Activated CD4-positive, alpha-beta T cell treated with anti-CD3 and anti-CD28 coated beads, Interleukin-2, Interleukin-4, amounts not matched to agents 100 ng/mL and 50 ng/mL, durations not matched to agents 16 hours and 8 hours (primary cell): ENCODE measurements at places on chromosomes 16 and 17.

DNA sequence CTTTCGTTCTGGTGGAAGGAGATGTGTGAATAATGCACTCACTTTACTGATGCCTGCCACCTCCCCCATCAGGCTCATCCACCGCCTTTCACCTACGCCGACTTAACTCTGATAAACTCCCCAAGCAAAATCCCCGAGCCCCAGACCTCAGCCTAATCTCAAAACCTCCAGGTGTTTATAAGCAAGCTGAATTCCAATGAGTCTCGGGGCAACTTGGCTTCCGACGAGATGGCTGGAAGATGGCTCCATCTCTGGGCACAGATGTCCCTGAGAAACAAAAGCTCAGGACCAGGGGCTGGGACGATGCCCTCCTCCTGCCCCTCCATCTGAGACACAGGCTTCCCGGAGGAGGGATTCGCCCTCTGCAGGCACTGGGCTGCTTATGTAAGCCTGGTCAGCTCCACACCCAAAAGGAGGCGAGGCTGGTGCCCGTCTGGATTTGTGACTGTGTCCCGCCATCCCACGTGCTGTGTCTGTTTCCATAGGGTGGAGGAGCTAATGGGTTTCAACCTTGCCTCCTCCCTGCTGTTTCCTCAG is 386.4 kb upstream of the TNRC6C start:
- DNase-seq = no peak

- DNase-seq = no peak
These were observed 1307.6 kb upstream of the GOT2 start for GRCh38 chr16:60041671-60042070.

- no peak for DNase-seq
These were observed 40.3 kb downstream of the MEAK7 start for GRCh38 chr16:84464116-84464515.

GRCh38 chr17:1630662-1631061 is 2.0 kb upstream of the SLC43A2 start:
- no peak for DNase-seq

DNA sequence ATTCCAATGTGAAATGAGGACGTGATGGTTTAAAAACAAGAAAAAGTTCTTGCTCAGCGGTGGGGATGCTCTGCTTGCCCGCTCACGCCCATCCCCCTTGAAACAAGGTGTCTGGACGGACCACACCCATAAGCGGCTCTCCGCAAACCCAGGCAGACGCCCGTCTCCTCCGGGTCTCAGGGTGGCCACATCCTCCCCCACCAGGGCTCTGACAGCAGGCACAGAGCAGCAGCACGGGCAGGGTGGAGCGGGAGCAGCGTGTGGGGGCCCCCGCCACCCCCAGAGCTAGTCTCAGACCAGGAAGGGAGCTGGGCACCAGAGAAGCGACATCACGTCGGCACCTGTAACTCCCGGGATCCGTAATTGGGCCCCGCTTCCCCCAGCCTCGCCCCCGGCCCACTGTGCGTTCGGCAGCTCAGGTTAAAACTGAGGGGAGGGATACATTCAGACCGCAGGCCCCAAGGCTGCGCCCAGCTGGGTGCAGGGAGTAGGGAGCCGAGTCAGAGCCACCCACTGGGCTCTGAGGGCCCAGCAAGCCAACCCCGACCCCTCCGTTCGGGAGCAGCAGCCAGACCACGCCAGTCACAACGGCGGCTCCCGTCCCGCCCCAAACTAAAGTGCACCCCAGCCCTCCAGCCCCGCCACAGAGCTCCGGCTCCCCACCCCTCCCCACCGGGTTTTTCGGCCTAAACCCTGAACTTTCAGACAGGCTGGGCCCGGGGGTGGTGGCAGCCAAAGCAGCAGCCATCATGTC is 22.0 kb downstream of the CLUH start:
- DNase-seq = no peak

- no peak for DNase-seq
These were observed 24.0 kb upstream of the SSTR5 start for GRCh38 chr16:1048442-1049112.

DNA sequence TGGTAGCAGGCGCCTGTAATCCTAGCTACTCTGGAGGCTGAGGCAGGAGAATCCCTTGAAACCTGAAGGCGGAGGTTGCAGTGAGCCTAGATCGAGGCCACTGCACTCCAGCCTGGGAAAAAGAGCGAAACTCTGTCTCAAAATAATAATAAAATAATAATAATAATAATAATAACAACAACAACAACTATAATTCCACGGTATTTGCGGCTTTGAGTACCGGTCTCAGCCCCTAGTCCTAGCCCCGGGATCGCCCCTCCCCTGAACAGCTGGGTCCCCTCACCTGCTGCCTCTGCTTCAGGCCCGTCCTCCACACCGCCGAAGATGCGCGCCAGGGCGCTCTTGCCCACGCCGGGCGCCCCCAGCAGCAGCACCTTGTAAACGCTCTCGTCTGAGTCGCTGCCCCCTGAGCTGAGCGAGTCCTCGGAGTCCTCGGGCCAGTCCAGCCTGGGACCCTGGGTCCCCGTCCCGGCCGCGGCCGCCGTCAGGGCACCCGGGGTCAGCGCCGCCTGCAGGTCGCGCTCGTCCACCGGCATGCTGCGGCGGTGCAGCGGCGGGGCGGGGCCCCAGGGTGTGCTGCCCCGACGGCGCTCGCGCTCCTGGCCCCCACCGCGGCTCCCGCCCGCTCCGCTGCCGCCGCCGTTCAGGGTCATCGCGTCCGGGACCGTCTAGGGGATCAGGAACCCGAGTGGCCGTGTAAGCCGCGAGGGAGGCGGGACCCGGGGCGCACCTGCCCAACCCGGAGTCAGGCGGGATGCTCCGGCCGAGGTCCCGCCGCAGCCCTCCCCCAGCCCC is 611 bp downstream of the RRAD start:
- no peak for DNase-seq

GRCh38 chr17:81384929-81385319 is 10.3 kb upstream of the BAHCC1 start:
- DNase-seq = no peak

GRCh38 chr17:8341456-8341855 is 1.8 kb downstream of the ODF4 start:
- no peak for DNase-seq

GRCh38 chr16:15807603-15808009 is 49.2 kb downstream of the MYH11 start:
- DNase-seq = no peak

DNA sequence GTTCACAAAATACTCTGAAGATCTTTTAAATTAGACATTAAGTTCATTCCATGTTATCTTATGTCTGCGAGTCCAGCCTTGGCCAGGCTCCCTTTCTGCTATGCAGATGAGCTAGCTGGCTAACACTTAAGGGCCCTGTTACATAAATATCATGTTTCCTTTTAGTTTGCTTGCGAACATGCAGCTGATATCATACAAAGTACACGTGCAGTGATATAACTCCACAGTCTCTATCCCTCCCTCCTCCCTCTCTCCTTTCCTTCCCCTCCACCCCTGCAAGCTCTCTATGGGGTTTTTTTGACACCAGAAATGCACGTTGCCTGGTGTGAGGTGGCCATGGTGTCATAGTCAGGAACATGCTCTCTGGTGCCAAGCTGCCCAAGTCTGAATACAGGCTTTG is 46.1 kb downstream of the ARHGAP17 start:
- DNase-seq = no peak

DNA sequence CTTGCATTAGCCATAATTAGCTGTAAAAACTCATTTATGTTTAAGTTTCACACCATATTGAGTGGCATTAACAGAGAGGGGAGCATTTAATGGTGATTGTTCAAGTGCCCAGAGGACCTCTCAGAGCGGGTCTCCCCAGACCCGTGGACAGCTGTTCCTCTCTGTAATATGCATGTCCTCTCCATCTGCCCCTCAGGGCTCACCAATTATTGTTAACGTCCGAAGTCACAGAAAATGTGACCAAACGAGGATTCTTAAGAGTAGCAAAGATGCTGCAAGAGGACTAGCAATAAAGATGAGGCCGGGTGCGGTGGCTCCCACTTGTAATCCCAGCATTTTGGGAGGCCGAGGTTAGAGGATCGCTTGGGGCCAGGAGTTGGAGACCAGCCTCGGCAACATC is 130.2 kb downstream of the CPPED1 start:
- DNase-seq = no peak

DNA sequence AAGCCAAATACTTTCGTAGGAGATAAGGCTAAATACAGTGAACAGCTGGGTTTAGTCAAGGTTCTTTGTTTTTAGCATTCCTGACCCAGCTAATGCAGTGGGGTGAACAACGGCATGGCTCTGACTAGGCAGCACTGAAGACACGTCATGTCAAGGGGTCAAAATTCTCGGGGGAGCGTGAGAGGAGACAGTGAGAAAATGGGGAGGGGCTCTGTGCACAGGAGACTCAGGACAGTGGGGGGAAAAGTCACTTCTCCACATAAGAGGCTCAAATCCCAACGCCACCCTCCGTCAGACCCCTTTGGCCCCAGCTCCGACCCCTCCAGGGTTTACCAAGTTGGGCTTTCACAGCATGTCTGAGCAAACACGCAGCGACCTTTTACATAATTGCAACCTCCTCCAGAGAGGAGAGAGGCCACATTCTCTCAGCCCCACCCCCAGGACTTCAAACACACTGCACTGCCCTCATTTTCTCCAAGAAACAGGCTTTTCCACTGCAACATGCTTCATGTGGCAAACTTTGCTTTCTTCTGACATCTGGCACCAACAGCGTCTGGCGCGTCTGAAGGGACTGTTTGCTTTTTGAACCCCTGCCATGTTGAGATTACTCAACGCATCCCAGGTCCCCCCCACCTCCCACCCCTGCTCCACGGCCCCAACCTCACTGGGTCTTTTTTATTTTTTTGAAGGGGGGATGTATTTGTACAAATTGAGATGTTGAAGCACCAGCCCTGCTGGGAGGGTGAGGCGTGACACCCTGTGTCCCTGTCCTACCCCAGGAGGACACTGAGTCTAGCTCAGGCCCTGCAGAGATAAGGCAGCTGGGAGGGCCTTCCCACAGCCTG is 30.0 kb downstream of the AXIN2 start:
- DNase-seq = no peak

- DNase-seq = no peak
These were observed 120.7 kb downstream of the CCDC182 start for GRCh38 chr17:57624386-57624785.

GRCh38 chr16:81627024-81627423 is 152.1 kb upstream of the PLCG2 start:
- DNase-seq = no peak

DNA sequence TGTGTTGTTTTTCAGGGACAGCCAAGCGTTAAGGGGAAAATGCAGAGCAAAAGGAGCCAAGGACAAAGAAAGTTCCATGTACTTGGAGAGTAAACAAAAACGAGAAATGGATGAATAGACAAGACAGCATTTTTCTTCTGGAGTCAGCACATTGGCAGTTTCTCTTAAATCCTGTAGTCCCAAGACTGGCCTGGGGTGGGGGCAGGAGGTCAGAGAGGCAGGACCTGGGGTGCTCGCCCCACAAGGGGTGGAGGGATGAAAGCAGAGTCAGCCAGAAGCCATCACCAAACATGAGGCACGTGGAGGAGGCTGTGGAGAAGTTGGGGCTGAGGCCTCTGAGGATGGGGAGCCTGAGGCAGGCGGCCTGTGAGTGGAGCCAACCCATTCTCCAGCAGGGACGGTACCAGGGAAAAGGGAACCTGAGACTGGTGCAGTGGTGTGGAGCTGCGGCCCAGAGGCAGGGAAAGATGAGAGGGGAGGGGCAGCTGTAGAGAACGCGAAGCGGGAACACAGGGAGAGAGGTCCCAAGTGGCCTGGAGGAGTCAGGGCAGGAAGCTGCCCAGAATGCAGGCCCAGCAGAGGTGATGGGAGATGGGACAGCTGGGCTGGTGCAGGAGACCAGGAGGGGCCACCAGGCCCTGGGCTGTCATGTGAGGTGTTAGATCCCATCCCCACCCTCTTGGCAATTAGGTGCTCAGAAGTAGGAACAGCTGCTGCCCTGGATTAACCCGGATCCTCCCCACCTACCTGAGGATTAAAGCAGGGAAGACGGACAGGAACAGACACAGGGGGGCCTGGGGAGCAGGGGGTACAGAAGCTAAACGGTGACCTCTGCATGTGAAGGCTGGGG is 3.3 kb downstream of the TLCD3B start:
- DNase-seq = no peak

GRCh38 chr17:47742319-47743181 is 9.5 kb downstream of the TBX21 start:
- no peak for DNase-seq

DNA sequence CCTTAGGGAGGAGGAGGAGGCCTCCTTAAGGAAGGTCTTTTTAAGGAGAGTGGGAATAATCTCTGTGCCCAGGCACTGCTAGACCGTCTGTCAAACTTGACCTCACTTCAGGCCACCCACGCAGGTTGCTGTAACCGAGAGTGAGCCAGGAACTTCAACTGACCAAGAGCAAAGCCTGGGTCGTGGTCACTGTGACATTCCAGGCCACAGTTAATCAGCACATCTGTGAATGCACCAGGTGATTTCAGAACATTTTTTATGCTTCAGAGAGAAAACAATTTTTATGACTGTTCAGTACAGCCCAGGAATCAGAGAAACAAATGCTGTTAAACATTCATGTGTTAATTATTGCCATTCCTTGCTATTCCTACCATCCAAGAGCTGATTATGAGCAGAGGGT is 226.6 kb upstream of the ASIC2 start:
- DNase-seq = no peak

GRCh38 chr16:53678756-53679343 is 24.8 kb downstream of the RPGRIP1L start:
- DNase-seq = no peak

- no peak for DNase-seq
These were observed 21.2 kb downstream of the ZNF469 start for GRCh38 chr16:88403794-88404581.

- DNase-seq = no peak
These were observed 433.3 kb downstream of the XYLT1 start for GRCh38 chr16:17037499-17037898.

DNA sequence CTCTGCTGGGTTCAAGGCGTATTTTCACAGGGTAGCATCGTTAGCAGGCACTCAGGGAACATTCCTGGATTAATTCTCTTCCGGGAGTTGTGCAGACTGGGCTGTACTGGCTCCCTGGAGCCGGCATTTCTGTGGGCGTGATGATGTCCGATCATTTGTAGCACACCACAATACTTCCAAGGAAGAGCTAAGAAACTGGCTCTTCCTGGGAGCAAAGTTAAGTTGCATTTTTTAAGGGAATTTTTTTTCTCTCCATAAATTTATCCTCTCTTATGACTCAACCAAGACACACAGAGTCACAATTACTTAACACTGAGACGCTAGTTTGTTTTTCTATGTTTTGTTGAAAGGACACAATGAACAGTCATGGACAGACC is 211.6 kb upstream of the FOXF1 start:
- DNase-seq = no peak

- DNase-seq = no peak
These were observed 1.1 kb downstream of the ATP1B2 start for GRCh38 chr17:7651665-7652387.

DNA sequence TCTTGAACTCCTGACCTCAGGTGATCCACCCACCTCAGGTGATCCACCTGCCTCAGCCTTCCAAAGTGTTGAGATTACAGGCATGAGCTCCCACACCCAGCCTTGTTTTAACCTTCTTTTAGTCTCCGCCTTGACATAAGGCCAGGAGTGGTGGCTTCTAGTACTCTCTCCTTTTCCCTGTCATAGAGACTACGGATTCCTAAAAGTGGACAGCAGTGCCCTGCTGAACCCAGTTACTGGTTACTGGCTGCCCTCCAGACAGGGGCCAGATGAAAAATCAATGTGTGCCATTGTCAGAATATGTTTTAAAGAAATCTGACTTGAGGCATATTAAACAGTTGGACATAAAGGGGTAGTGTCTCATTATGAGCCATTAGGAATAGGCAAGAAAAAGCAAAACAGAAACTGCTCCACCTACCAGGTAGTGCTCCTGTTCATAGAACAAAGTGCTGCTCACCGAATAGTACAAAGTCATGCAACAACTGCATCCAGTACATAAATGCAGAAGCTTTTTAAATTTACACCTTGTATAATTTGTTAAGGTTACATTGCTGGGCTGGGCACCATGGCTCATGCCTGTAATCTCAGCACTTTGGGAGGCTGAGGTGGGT is 32.1 kb downstream of the TRIM25 start:
- DNase-seq = no peak
